Stimulated activated naive B cell treated with anti-CD40 and anti-IgM and Interleukin-4, amounts not matched to agents 10 μg/mL and 1 μg/mL and 100 μg/mL, for 72 hours (primary cell): ENCODE measurements at places on chromosomes 2 and 18.

- DNase-seq, result no peak
Observed at GRCh38 chr2:70958759-70959158, 19.7 kb upstream of the ANKRD53 start.

GRCh38 chr2:51000849-51001617 is 30.9 kb downstream of the NRXN1 start:
- no peak for DNase-seq

DNA sequence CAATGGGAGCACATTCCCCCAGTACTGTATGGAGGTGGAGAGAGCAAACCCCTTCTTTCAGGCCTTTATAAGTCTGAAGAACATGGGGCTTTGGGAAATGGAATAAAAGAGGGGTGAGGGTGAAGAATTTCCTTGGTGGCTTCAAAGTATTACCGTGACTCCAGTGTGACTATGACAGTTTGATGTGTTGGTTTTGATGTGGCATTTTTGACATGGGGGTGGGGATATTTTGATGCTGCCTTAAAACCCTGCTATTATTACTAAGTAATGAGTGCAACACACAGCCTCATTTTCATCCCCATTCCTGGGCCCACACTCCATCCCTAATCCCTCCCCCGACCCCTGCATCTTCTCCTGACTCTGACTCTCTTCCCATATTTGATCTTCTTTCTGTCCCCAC is 23.6 kb downstream of the QPCT start:
- DNase-seq, result no peak

DNA sequence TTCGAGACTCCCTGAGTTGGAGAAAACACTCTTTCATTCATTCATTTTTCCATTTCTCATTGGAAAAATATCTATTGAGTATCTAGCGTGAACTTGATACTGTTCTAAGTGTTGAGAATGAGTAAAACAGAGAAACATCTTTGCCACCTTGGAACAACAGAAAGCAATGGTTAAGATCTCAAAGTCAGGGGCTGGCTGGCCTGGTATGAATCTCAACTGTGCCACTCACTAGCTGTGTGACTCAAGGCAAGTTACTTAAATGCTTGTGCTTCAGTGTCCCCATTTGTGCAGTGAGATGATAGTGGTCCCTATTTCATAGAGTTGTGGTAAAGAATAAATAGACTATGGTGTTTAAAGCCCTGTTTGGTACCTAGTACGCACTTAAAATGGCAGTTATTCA is 415.2 kb downstream of the NBAS start:
- no peak for DNase-seq

DNA sequence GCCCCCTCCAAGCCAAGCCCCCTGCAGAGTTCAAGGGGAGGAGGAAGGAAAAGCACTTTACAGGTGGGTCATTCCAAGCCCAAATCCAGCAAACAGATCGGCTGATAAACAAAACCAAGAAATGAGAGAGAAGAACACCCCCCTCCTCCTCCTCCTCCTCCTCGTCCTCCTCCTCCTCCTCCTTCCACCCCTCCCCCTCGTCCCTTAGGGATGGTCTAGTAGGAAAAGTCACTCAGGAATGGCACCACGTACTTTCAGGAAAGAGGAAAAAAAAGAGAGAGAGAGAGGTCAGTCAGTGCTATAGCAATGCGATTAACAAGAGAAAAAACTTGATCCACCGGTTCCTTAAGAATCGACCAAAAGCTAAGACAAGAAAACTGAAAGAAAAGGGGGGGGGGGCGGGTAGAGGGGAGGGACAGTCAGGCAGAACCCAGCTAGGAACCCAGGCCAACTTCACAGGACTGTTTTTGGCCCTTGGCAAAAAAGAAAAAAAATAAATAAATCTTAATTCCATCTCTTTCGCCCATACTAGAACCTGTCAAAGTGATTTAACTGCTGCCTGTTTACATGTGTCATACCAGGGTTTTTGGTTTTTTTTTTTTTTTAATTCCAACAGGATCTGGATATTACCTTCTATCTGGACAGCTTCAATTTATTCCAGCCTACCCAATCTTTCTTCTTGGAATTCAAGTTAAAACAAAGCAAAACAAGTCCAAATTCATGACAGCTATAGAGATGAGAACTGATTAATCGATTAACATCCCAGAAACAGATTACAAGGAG is 906 bp downstream of the IKZF2 start:
- DNase-seq, result no peak

GRCh38 chr2:48467637-48468036 is 62.3 kb upstream of the STON1 start:
- no peak for DNase-seq
